SK-N-DZ (cell line): ENCODE measurements at places on chromosomes 16 and 17.

DNA sequence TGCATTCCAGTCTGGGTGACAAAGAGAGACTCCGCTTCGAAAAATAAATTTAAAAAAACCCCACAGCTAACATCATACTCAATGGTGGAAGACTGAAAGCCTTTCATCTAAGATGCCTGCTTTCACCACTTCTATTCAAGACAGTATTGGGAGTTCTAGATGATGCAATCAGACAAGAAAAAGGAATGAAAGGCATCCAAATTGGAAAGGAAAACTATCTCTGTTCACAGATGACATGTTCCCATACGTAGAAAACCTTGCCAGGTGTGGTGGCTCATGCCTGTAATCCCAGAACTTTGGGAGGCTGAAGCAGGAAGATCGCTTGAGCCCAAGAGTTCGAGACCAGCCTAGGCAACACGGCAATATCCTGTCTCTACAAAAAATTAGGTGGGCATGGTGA is 31.1 kb downstream of the RANBP10 start:
- no peak for DNase-seq

DNA sequence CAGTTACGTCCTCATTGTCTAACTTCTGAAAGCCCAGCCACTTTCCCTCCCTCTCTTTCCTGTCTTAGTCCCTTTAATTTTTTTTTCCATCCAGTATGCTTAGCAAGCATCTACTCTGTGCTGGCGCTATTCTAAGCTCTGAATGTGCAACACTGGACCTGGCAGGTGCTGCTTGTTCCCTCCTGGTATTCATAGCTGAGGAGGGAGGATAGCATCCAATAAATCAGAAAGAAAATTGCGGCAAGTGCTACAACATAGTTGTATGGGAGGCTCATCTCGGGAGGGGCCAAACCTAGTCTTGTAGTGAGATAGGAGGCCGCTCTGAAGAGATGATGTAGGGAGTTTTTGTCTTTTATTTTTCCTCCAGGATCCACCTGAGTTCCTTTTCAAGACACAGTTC is 457.3 kb upstream of the HSBP1 start:
- no peak for DNase-seq

- no peak for DNase-seq
Measured at GRCh38 chr17:63665527-63666214, 34.3 kb downstream of the LIMD2 start.

DNA sequence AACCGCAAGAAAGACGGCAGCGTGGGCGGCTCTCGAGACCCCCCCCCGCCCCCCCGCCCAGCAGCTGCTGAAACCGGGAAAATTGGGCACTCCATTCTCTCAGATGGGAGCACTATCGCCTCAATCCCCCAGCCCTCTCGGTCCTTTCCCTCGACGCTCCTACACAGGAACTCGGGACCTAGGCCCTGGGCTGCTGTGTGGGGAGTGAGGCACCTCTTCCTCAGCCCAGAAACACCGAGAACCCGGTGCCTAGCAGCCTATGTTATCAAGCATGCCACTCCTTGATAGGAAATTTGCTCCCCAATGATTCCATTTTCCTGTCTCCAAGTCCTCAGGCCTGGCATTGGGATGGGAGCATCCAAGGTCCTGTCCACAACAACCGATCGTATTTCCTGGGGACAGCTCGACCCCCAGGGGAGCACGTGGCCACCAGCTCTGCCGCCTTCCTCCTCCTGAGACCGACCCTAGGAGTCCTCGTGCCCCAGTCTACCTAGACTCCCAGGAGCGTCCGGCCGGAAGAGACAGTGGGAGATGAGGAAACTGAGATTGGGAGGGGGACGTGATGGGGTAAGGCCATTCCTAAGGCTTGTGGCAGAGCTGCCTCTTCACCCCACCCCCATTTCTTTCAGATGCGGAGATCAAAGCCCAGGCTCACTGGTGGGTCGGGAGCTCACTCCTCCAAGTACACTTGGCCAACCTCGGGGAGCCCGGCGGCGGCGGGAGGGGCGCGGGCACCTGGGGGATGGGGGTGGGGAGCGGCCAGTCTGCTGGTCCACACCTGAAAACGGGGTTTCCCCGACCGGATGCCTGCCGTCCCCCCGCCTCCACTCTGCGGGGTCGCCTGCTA is 17.5 kb upstream of the CBX8 start:
- DNase-seq, result no peak

GRCh38 chr16:66750279-66751052 is 943 bp downstream of the DYNC1LI2 start:
- peak; percentile 17 for DNase-seq

DNA sequence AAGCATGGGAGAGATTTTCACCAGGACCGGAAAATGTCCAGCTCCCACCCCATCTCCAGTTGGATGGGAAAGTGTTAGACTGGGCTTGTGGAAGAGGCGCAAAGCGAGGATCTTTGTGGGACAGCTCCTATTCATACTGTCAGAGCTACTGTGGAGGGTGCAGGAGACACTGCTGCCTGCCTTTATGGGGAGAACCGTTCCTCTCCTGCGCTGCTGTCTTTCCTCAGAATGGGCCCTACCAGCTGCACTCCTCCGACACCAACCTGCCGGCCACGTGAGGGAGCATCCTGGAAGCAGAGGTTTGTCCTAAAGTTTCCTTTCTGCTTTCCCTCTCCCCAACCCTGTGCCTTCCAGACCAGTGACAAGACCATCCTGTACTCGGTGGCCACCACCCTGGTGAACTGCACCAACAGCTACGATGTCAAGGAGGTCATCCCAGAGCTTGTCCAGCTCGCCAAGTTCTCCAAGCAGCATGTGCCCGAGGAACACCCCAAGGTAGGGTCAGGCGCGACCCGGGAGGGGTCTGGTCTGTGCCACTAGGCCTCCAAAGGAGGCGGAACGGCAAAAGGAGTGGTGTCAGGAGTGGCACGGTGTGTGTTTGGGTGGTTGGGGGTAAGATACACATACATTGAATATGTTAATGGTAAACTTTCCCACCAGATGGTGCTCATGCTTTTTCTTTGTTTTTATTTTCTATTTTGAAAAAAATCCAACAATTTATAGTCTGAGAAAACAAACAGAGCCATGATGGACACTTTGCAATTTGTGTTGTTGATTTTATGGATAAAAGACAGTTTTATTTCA is 23.0 kb downstream of the SLC35G3 start:
- no peak for DNase-seq

DNA sequence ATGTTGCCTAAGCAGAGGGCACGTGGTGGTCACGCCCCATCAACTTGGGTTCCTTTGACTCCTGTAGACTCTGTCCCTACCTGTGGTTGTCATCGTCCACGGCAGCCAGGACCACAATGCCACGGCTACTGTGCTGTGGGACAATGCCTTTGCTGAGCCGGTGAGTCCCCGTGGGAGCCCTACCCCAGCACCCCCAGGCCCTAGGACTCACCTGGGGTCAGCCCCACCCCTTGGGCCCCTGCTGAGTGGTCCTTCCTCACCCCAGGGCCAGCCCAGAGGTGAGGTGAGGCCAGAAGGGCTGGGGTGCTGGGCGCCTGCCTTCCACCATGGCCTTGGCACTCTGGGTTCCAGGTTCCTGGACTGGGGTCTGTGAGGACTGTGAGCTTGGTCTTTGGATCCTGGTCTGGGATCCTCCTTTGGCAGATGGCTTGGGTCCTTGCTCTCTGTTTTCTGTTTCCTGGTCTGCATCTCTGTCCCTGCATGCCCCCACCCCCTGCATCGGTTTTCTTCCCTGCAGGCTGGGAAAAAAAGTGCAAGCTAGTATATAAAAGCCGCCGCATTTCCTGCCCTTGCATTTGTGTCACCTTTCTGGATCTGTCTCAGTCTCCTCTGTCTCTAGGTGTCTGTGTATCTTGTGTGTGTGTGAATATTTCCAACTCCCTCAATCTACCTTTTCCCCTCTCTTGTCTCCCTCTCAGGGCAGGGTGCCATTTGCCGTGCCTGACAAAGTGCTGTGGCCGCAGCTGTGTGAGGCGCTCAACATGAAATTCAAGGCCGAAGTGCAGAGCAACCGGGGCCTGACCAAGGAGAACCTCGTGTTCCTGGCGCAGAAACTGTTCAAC is 17.5 kb downstream of the STAT5A start:
- DNase-seq, result no peak

GRCh38 chr16:281660-282255 is 1.2 kb upstream of the PDIA2 start:
- DNase-seq, result no peak
